Stimulated activated CD4-positive, alpha-beta T cell treated with anti-CD3 and anti-CD28 coated beads, Interleukin-1b, Interleukin-23, amount 100 ng/mL, for 1 hour (primary cell): ENCODE measurements at places on chromosomes 6 and 20.

DNA sequence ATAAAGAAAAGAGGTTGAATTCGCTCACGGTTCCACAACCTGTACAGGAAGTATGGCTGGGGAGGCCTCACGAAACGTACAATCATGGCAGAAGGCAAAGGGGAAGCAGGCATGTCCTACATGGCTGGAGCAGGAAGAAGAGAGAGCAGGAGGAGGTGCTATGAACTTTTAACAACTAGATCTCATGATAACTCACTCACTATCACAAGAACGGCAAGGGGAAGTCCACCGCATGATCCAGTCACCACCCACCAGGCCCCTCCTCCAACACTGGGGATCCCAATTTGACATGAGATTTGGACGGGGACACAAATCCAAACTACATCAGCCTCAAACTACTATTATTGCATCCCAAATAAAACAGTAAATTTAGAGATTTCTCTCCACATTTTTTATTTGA is 53.6 kb upstream of the CST7 start:
- no peak for DNase-seq

GRCh38 chr6:19976411-19977129 is 139.4 kb downstream of the ID4 start:
- no peak for DNase-seq

- no peak for DNase-seq
Measured at GRCh38 chr6:49531774-49532569, 18.5 kb upstream of the C6orf141 start.

DNA sequence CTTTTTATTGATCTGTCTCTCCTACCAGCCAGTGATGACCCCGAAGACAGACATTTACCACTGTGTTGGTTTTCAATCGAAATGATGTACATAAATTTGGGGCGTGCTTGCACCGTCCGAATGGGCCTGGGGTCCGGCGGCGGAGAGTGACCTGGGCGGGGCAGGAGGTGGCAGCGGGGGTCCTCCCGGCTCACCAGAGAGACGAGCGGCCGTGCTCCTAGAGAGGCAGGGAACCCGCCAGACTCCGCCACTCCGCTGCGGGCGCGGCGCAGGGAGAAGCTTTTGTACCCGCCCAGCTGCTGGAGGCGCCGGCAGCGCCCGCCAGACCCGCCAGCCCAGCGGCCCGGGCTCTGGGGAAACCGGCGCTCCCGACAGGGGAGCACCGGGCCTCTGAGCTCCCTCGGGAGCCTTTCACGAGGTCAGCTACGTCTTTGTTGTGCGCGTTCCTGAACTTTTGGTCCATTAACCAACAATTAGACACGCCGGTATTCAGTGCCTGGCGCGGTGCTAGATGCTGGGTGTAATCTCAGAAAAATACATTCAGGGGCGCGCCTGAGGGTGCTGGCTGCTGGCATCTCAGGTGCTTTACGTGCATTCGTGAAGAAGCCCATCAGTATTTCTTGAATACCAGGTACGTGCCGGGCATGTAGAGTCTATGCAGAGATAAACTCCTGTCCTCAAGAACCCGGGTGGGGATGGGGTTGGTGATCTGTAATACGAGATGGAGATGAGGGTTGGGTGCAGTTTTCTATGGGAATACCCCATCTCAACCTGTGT is at the start of gene PGBD1:
PGBD1 (plus strand) TSS at position 285 of the 777 bp plus-strand sequence. CDS start 2,242 bp downstream, outside the sequence.
- DNase-seq = no peak

DNA sequence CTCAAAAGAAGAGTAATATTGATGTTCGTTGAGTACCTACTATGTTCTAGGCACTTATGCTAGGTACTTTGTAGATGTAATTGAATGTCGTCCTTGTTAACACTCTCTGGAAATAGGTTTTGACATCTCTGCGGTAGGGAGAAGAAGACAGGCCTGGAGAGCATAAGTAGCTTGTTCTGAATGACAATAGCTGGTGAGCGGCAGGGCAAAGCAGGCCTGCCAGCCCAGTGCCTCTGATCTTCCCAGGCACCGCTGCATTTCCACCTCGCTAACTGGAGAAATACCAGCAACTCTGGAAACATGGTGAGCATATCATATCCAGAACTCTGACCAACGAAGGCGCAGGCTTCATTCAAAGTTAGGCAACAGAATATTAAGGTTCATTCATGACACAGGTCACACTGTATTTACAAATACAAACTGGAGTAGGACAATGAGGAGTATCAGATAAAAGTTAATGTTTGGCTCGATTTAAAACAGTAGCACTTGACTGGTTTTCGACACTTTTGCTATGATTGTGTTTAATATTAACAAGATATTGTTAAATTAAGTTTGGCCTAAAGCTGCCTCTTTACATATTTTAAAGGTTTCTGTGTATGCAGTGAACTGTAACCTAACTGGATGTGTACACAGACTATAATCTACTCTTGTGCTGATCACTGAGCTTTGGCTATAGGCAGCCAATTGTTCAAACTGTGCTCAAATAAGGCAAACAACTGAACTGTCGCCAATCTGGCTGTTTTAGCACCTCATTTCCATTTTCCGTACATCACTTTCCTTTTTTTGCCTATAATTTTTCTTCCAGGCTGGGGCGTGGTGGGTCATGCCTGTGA is 54.1 kb downstream of the PPP1R3G start:
- no peak for DNase-seq

- no peak for DNase-seq
Measured at GRCh38 chr6:158372574-158372973, 60.3 kb downstream of the TULP4 start.

DNA sequence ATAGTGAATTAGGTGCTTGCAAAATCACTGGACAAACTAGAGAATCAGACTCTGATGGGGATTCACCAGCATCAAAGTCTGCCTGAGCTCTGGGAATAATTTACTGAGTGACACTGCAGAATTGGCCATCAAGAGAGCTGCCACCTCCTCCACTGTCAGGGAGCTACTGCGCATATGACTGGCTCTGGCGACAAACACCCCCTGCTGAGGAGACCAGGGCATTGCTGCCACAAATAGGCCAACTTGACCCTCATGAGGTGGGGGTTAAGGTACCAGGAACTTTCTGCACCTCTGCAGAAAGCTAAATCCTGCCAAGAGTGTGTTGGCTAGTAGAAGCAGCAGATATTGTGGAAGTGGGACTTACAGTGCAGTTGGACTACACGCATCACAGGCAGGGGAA is 88.0 kb downstream of the CDS2 start:
- DNase-seq = no peak

- DNase-seq = no peak
Measured at GRCh38 chr6:20455251-20455940, 53.7 kb downstream of the E2F3 start.

DNA sequence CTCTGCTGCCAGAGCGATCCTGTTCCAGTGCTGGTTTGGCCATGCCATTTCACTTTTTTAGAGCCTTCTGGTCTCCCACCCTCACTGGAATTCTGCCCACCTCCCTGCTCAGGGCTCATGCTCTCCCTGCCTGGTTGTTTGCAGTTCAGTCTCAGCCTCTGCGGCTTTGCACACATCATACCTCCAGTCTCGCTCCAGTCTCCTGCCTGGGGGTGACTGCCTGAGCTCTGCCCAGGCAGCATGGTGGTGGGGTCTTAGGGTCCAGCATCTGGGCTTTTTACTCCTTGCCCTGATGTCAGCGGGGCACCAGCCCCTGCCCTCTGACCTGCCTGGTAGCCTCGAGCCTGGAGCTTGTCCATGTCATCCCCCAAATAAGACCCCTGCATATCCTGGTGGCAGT is 30.9 kb downstream of the CD83 start:
- DNase-seq = no peak

DNA sequence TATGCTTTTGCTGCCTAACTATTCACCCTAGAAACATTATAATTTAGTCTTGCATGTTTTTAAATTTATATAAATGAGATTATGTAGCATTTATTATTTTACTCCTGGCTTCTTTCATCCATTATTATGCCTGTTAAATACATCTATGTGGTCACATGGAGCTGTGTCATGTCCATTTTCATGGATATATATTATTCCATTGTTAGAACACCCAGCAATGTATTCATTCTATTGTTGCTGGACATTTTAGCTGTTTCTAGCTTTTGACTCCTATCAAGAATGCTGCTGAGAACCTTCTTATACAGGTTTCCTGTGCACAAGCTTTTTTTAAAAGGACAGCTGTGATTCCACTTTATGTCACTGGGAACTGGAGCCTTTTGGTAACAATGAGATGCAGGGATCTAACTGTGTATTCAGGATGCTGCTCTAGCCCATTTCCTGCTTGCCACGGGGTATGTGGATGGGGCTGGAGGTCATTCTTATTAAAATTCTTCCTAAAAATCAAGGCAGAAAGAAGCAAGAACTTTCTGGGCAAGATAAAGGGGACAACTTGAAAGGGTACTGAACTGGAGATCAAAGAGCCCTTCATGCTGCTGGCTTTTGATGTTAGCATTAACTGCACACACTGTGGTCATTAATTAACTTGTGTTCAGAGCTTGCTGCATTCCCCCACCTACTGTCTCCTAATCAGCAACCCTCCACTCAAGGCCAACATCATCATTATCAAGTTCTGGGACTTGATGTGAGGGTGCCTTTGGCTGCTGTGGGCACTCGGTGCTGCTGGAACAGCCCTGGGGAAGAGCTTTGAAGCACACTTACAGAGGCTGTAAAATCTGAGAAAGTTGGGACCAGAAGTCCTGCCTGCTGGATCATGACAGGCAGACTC is 96.6 kb upstream of the AKIRIN2 start:
- DNase-seq = no peak

DNA sequence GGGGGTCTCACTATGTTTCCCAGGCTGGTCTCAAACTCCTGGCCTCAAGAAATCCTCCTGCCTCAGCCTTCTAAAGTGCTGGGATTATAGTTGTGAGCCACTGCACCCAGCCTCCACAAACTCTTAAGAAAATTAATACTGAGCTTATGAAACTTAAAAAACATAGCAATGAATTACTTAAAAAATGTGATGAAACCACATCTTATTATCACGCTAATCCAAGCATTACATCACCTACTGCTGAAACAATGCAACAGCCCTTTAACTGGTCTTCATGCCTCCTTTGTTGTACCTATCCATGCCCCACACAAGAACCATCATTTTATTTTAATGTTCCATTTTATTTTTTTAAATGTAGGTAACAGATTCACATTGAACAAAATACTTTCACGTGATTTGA is 24.9 kb downstream of the SESN1 start:
- DNase-seq = no peak

GRCh38 chr6:169806701-169807100 is 55.3 kb downstream of the ERMARD start:
- DNase-seq = no peak

- no peak for DNase-seq
Measured at GRCh38 chr20:63835021-63835858, 4.2 kb upstream of the ZBTB46 start.

DNA sequence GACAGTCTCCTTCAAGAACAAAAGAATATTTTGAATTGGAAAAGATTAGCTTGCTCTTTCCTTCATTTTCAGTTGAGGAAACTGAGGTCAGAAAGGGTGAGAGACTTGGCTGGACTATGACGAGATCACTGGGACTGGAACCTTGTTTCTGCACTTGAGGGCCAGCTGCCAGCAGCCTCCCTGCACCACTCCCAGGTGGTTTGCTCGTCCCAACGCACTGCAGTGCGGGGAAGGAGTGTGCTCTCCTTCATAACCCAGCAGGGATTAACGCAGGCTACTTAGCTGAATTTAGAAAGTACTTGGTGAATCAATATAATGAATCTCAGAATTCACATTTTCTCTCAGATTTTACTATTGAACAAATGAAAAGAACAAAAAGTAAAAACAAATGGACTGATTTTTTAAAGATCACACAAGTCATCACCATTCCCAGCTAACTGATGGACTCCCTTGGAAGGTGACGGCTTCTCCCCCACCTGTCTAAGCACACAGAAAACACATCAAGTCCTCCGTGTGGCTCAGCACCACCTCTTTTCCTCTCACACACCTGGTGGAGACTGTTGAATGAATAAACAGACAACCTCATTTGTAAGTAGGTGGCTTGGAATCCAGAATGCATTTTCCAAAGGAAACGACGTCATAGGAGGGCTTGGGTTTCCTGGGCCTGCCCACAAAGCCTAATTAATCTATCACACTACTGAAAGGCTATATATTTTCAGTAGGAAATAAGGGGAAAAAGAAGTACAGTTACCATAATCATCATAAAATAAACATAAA is 121.0 kb downstream of the QRSL1 start:
- DNase-seq = no peak

DNA sequence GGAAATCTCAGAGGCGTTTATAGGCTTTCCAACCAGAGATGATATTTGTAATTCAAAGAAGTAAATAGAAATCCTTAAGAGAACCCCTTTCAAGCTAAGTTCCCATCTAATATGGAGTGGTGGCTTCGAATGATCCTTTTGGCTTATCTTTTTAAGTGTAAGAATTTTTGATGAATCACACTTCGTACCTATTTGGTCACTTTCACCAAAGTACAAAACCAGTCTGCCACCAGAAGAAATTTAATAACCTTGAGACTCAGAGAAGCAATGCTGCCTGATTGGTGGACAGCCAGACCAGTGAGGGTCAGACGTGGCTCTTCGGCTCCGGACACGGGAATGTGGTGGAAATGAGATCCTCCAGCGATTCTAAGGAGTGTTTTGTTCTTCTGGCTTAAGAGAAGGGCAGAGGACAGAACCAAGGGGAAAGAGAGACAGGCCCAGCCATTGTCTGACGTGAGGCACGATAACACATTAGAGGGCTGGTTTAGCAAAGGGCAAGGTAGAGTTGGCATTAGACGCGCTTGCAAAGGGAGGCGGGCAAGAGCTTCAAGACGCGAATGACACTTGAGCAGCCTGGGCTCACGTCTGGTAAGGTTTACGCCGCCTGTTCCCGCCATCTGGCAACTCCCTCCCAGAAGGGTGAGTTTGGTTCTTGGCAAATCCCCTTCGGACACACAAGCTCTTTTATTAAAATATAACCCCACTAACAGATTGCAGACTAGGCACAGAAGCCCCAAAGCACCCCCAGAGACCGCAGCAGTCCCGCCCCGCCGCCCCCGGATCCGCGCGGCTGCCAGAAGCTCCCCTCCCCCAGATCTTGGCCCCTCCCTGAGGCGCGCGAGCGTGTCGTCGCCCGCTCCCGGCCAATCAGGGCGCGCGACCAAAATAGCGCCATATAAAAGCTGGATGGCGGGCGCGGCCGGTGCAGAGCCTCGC is 50.0 kb upstream of the EZR start:
- DNase-seq = peak; percentile 95
